Kidney tubule cell (primary cell): ENCODE measurements at places on chromosomes 3 and 15.

DNA sequence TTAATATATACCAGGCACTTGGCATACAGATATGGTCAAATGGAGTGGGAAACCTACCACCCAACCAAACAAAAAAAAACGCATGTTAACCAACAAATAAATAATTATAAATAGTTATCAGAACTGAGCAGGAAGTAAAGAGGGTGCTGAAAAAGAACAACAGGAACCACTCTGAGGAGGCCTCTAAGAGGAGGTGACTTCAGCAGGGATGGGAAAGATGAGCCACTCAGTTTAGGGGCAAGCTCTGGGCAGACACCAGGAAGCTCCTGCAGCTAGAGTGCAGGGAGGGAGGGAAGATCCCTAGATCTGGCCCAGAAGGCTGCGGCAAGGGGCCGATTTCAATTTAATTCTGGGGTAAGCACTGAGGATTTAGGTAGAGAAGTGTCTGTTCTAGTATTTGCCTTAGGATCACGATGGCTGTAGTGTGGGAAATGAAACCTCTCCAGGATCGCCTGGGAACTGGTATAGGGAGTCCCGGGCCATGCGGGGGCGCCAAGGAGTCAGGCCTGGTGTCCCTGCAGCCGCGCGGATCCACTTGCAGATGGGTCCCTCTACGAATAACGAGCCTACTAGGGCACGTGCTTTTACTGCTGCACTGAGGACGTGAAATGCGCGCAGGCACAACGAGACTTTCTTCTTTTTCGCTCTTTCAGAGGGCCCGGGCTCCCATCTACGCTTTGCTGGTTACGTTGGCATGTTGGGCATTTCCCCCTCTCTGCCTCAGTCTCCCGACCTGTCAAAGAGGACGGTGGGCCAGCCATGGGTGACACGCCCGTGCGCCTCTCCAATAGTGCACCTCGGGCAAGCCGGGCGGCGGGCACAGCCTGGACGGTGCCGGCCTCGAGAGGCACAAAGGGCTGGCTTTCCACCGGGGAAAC is 1.5 kb upstream of the LIMD1 start:
- DNase-seq: peak; percentile 88

GRCh38 chr3:121757087-121757811 is 7.7 kb upstream of the GOLGB1 start:
- peak; percentile 8 for DNase-seq

DNA sequence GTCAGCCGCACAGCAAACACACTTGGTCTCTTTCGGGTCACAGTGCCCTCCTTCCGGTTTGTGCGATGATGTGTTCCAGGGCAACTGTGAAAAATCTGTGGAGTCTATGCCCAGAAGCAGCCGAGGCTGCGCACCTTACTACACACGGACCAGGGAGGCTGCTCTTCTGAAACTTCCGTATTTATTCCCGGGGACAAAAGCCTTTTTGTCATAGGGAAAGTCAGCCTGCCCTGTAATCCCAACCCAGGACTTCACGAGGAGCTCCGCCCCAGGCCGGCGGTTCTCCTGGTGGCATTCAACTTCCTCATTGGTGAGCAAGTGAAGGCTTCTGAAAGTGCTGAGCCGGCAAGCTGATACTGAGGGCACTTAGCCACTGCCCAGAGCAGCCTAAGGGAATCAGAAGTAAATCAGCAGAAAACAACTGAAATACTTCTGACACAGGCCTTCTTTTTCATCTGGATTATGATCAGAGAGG is 126.5 kb downstream of the FMN1 start:
- peak; percentile 89 for DNase-seq

DNA sequence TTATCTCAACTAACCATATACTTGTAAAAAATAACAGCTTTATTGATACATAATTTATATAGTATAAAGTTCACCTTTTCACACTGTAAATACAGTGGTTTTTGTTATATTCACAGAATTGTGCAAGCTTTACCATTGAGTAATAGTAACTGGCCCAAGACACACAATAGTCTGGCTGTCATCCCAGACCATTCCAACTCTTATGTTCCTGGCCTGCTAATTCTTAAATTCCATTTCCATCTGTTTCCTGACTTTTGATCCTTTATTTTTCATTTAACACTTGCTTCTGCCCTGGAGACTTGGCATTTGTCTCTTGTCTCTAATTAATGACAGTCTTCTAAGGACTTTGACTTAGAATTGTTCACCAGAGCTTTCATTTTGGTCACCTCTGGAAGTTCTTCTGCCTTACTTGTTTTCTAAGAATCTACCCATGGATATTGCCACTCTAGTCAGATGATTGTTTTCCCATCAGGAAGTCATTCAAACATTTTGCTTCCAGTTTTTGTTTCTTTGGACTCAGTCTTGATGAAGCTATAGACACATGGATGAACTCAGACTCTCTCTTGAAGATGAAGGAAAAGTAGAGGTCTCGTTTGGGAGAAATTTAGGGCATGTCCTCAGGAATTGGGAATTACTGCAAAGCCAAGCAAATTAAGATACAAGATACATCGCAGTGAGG is 27.2 kb upstream of the PLSCR4 start:
- no peak for DNase-seq

GRCh38 chr3:149247929-149248691 is 26.5 kb upstream of the CP start:
- DNase-seq: peak; percentile 35

- peak; percentile 15 for DNase-seq
Observed at GRCh38 chr3:23430781-23431398, 227.8 kb downstream of the UBE2E2 start.

GRCh38 chr3:48428088-48428571 is 1.8 kb downstream of the PLXNB1 start:
- DNase-seq: no peak

GRCh38 chr3:177811835-177812234 is 614.6 kb upstream of the TBL1XR1 start:
- DNase-seq: peak; percentile 23

GRCh38 chr15:88627463-88627862 is 6.3 kb downstream of the AEN start:
- no peak for DNase-seq

DNA sequence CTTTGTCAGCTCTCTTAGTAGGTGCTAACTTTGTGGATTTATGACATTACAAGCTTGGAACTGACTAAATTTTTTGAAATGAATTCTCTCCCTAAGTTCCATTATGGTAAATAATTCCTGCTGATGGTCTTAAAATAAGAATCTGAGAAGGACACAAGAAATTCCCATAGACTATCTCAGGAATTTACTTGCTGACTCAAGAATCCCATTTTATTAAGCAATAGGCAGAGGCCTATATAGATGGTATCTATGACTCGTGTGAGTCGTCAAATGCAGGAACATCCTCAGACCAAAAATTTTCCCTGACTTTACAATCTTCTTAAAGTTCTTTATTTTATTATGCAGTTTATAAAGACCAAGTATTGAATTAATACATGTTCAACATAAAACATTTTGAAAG is 30.7 kb upstream of the CBLB start:
- DNase-seq: peak; percentile 35

- DNase-seq: no peak
Observed at GRCh38 chr3:56190771-56191305, 277.4 kb downstream of the ERC2 start.

DNA sequence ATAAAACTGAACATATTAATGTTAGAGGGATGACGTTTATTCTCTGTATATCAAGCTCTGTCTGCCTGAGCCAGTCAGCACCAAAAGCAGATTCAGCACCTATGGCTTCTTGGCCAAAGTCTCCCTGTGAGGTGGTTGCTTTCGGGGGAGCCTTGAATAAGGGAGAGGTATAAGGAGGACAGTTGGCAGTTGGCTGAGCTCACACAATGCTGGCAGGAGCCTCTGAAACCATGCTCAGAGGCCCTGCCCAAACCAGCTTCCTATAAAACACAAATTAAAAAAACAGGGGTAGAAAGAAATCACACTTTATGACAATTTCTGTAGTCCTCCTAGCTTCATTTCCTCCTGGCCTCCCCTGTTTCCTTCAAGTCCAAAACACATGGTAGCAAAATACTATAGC is 18.8 kb downstream of the ARHGEF3 start:
- no peak for DNase-seq

- DNase-seq: peak; percentile 32
Observed at GRCh38 chr15:78943692-78944091, 1.2 kb downstream of the CTSH start.

GRCh38 chr3:157585386-157585785 is 82.2 kb upstream of the VEPH1 start:
- peak; percentile 55 for DNase-seq

GRCh38 chr15:94793641-94794040 is 562.3 kb downstream of the MCTP2 start:
- DNase-seq: peak; percentile 4

- DNase-seq: no peak
Observed at GRCh38 chr3:52183786-52184445, 14.0 kb upstream of the ALAS1 start.

DNA sequence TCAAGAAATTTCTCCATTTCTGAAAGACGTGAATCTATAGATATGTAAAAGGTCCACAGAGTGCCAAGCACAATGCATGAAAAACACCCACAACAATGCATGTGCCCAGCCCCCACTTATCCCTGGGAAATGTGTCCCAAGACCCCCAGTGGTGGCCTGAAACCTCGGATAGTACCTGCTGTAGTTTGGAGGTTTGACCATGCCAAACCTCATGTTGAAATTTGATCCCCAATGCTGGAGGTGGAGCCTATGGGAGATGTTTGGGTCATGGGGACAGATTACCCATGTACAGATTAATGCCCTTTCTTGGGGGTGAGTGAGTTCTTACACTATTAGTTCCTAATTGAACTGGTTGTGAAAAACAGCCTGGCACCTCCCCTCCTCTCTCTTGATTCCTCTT is 21.4 kb upstream of the MYZAP start:
- no peak for DNase-seq

DNA sequence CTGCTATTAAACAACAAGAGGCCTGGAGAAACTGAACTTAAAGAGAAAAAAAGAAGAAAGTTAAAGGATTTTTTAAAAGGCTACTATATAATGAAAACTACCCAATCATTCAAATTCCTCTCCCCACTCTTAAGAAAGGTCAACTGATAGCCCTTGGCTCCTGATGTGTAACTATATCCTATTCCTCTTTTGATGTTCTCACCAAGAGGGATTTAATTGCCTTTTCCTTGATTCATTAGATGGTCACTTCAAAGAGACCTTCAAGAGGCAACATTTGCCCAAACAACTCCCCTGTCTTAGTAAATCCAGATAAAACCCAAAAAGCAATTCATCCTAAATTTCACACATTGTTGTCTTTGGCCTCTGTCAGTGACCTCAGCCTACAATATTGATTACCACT is 86.0 kb downstream of the FMN1 start:
- no peak for DNase-seq

DNA sequence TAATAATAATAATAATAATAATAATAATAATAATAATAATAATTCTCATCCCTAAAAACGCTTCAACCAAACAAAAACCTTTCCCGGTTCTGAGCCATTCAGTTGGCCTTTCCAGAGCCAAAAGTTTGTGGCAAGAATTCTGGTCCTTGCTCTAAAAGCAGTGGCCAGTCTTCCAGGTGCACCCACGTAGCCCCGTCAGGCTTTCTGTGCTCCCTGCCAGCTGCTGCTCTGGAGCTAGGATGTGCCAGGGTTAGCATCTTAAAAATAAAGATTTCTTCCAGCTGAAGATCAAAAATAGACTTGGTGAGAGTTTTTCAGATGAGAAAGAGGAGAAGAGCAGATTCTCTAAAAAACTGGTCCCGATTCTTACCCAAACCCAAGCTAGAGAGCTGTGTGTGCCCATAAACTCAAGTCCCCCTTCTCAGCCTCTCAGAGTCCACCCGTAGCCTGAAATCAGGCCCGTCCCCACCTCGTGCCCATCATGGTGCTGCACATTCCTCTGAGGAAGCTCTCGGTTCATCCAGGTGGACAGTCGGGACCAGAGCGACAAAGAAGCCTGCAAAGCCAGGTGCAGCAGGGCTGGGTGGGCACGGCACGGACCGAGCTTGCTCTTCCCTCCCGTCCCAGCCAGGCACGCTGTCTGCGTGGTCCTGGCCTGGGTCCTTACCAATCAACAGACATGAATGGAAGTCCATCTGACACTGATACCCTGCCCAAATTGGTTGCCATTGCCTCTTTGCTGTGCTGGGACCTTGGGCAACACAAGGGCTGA is 155.6 kb downstream of the LRRC28 start:
- no peak for DNase-seq

- no peak for DNase-seq
Observed at GRCh38 chr15:59014068-59014467, 26.6 kb downstream of the RNF111 start.

DNA sequence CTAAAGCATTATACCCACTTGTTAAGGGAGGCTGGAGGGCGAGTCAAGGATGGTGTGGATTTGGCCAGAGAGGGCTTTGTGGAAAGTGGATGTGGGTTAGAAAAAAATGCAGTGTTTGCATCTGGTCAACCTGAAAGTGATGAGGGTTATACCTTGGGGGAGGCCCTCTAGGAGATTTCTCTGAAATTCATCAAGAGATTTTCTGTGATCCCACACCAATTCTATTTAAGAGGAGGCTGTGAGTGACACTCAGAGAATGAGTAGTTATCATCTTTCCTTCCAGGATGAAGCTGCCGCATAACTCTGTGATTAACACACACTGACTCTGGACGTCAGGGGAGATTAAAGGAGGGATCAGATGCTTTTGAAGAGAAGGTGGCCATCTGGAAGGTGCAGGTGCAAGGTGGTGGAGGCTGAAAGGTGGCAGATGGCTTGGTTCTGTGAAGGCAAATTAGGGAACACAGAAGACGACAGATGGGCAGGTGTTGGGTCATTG is 54.8 kb downstream of the ANAPC13 start:
- DNase-seq: no peak

DNA sequence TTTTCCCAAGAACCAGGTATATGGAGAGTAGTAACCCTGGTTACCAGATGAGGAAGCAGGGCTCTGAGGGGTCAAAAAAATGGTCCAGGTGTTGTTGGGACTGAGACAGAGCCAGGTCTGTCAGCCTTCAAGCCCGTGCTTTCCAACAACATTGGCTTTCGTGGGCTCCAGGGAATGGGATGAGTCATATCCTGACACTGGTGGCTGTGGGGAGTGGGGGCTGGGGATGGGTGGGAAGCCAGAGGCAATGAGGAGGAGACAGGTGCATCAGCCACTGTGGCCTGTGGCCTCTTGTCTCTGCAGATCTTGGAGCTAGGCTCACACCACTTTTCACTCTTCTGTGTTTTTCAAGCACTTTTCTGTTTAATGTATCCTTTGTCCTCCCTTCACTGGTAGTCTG is 38.2 kb downstream of the CORO2B start:
- DNase-seq: peak; percentile 59

- no peak for DNase-seq
Observed at GRCh38 chr15:69529961-69530633, 77.5 kb downstream of the RPLP1 start.

- peak; percentile 65 for DNase-seq
Observed at GRCh38 chr3:125054449-125055329, 1.1 kb downstream of the HEG1 start.
